Activated gamma-delta T cell treated with anti-CD3 and anti-CD28 coated beads, Interleukin-2, amount 50 U/mL, for 16 hours (primary cell): ENCODE measurements at places on chromosomes 7 and 10.

GRCh38 chr7:111992601-111993000 is 213.6 kb downstream of the DOCK4 start:
- no peak for DNase-seq

DNA sequence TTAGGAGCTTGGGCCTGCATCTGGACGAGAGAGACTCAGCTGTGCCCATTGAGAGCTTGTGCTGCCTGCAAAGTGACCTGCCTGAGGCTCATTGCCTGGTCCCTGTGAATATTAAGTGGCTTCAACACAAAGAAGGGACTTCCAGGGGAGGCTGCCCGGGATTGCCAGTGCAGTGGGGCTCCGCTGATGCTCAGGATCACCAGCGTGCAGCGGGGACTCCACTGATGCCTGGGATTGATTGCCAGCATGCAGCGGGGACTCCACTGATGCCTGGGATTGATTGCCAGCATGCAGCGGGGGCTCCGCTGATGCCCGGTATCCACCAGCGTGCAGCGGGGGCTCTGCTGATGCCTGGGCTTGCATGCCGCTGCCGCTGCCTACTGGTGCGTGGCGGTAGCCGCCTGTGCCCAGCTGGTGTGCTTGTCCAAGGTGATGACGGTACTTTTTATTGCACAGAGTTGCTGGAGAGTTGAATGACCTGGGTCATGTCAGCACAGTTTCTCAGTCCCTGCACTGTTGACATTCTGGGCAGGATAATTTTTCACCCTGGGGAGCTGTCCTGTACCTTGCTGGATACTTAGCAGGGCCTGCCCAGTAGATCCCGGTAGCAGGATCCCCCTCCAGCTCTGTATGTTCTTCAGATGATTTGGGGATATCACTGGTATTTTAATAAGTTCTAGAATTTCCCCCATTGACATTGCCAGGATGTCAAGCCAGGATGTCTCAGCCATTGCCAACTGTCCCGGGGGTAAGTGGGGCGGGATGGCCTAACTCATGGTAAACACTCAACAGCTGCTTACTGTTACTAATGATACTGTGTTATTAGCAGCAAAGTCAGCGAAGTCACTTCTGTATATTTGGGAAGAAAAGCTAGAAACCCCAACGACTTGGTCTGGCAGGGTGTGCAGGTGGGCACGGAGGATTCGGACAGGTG is 13.0 kb downstream of the DOCK1 start:
- no peak for DNase-seq

GRCh38 chr7:90621747-90622140 is 25.6 kb downstream of the CDK14 start:
- DNase-seq, result no peak

DNA sequence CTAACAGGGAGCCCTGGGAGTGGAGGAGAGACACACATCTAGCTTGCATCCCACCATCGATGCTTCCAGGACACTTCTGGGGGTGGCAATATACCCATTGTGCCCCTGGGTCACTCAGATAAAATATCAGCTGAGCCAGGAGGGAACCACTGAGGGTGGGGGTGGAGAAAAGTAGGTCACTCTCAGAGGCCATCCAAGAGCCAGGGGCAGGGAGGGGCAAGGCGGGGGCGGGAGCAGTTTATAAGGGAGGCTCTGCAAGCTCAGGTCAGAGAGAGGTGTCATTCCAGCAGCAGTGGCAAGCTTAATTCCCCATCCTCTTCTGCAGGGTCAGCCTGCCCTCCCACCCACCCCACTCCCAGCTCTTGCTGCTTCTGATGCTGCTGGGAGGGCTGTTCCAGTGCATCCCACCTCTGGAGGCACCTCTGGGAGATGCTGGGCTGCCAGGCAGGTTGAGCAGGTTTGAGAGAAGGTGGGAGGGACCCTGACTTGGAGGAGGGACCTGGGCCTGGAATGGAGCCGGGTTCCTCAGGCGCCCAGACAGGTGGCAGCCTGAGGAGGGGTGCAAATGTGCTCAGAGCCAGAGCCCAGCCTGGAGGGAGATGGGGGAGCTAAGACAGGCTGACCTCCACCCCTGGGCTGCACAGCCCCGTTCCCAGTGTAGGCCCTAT is 20.1 kb upstream of the TLX1 start:
- DNase-seq, result no peak

GRCh38 chr10:67471022-67471421 is 225.0 kb downstream of the CTNNA3 start:
- no peak for DNase-seq

DNA sequence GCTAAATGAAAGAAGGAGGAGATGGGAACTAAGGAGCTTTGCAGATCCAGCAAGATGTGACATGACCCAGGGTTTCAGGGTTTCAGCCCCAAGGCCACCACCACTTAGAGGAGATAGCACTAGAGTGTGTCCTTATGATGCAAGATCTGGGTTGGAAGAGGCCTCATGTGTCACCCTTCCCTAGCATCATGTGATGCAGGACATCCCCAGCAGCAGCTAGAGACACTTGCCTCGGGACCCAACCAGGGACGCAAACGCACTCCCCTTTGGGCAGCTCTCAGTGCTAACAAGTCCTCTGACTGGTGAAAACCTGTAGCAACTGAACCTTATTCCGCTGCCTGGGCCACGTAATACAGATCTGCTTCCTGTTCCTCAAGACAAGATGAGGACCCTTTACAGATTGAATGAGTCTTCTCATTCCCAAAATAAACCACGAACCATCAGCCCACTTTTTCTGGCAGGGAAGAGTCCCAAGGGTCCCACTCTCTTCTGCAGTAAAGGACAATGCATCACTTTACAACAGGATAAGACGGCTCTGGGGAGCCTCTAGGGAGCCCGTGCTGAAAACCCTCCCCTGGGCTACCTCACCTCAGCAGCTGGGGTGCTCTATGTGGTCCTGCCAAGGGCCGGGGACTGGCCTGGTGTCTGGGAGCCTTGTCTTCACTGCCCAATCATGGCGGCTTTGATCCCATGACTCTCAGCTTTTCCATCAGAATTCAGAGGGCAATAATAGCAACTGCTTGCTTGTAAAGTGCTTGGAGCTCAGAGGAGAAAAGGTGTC is 44.8 kb upstream of the GDF10 start:
- DNase-seq, result no peak

DNA sequence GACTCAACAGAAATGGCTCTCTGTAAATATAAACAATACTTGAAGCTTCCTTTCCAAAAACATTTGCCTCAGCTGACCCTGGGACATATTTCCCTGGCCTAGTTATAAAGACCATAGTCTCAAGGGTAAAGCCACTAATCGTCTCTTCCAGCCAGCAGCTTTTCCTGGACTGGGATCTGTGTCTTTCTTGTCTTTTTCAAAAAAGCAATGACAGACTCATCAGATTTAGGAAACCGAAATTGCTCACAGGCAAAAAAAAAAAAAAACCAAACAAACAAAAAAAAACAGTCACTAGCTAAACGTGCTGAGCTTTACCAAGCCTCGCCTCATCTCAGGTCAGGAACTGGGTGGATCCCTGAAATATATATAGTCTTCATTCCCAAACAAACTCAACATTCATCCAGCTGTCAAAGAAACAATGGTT is 23.5 kb downstream of the STN1 start:
- DNase-seq, result no peak

DNA sequence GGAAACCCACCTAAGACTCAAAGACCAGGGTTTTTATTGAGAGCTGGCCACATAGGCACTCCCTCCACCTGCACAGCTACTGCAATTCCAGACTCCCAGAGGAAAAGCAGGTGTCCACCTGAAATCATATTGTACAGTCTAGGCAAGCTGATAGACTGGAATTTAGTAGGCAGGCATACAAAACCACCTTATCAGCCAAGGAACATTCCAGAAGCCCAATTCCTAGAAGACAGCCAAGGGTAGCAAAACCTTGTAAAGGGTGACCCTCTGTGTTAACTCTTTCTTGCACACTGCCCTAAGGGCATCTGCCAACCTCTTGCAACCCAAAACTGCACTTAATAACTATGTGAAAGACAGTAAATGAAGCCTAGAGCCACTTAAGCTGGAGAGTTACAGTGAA is 5.3 kb downstream of the TMEM176A start:
- no peak for DNase-seq

- no peak for DNase-seq
Measured at GRCh38 chr10:121404611-121405010, 193.6 kb downstream of the FGFR2 start.

- DNase-seq, result no peak
Measured at GRCh38 chr7:37362802-37363201, 85.9 kb downstream of the ELMO1 start.

GRCh38 chr10:99667108-99667751 is 7.9 kb downstream of the ENTPD7 start:
- DNase-seq, result no peak

DNA sequence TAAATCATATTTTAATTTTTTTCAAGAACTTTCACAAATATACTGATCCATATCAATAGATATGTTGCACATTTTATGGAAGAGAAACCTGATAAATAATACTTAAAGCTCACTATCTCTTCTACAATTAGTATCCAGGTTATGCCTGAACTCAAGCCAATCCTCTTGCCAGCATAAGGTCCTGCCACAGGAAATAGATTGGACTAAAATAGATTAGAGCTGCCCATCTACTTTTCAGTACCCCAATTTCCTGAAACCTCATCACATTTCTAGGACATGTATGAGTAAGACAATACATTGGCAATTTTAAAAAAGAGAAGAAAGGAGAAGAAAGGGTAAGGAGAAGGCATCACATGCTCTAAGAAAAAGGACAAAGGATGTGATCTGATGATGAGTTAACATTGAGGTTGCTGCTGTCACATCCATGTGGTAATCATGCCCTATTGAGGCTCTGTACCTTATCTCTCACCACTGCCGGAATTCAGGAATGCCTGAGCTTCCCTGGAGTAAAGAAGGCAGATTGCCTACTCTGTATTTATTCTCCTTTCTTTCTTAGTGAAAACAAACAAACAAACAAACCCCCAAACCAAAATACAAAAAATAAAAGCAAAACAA is 199.7 kb downstream of the ANK3 start:
- no peak for DNase-seq

GRCh38 chr7:3598854-3599253 is 297.8 kb downstream of the SDK1 start:
- no peak for DNase-seq

- no peak for DNase-seq
Measured at GRCh38 chr10:77713521-77714280, 76.1 kb upstream of the KCNMA1 start.

GRCh38 chr7:389911-390601 is 100.1 kb downstream of the FOXL3 start:
- no peak for DNase-seq

GRCh38 chr10:131000743-131001142 is 310.8 kb downstream of the TCERG1L start:
- DNase-seq, result no peak

GRCh38 chr10:123455861-123456260 is 210.3 kb upstream of the GPR26 start:
- no peak for DNase-seq

GRCh38 chr7:131546583-131547141 is 9.8 kb downstream of the PODXL start:
- DNase-seq, result no peak

GRCh38 chr7:30931929-30932540 is 20.4 kb downstream of the AQP1 start:
- DNase-seq, result no peak

- no peak for DNase-seq
Measured at GRCh38 chr7:40219917-40220316, 85.1 kb downstream of the SUGCT start.

DNA sequence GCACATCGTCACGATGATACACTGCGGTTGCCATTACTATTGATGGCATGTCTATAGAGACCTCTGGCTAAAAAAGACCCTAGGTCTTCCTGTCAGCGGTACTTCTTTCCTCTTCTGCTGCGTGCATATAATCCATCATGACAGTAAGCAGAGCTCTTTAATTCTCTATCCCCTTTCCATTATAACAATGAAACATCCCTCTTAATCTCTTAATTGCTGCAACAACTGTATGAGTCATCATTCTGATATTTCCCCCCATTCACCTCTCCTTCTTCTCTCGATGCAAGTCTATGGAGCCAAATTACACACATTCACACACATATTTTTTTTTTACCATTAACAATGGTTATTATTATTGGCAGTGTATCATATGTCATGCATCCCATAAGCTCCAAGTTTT is 45.2 kb upstream of the AKR1E2 start:
- no peak for DNase-seq

DNA sequence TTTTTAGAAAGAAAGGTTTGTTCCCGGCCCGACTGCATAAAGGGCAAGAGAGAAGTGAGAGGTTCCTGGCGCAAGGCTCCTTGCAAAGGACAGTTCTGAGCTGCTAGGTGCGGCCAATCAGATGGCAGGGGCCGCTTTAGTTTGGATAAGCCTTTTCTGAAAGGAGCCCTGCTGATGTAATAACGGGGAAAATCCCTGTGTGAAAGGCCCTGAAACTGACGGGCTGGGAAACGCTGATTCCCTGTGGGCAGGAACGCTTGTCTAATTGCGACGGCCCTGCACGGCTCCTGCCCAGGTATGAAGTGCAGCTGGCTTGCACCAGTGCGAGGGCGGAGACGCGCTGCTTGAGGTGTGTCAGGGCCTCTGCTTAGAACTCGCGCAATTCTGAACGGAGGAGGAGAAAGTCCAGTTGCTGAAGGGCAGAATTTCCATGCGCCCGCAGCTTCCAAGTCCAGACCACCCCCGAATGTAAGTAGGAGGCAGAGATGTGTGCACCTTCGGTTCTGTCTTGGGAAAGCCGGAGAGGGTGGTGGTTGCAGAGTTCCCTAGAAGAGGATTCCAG is 30.5 kb downstream of the TACC2 start:
- no peak for DNase-seq

DNA sequence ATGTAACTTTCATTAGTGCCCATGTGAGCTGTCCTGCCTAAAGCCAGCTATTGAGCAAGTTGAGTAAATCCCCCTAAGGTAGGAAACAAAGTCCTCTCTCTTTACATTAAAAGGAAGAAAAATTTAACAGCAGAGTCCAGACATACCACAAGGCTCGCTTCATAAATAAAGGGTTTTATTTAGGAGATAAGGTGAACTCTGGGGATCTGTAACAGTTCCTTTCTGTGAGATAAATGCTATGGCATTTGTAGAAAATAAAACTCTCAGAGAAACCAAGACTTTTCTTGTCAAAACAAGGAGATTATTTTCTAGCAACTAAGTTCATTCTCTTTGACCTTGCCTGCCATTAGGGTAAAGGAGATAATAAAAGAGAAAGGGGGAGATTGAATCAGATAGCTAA is 32.3 kb upstream of the LYZL1 start:
- DNase-seq, result no peak
